Endodermal cell (in vitro differentiated cells): ENCODE measurements at places on chromosomes 4 and X.

DNA sequence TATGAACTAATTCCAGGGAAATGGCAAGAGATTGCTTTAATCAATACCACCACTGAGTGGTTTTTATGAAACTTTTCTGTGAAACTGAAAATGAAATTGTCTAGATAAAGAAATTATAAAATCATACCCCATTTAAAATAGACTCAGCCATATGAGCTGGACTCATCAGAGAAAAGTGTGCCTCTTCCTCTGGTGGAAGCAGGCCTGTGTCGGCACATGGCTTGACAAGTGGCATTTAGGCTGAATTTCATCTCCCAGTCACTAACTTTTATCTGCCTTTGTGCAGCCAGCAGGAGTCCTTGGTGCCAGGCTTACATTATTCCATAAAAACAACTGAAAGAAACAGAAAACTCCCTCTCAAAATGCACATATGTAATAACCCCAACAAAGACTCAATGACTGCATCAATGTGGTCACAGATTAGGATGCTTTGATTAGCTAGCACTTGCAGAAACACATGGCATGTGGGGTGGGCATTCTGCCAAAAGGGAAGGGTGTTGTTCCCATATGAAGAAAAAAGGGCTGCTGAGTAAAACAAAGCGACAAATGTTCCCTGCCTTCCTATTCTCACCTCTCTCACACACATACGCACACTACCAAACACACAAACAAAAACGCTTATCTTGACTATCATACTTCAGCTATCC, 232.3 kb downstream of the PABPC4L start:
- no peak overlapping the region for H3K4me3 ChIP-seq
- H3K36me3 ChIP-seq: no peaks in the 10 kb centered on the region
- H3K27me3 ChIP-seq: no peaks in the 10 kb centered on the region
- no peak overlapping the region for H3K27ac ChIP-seq
- peaks cover 3% of the 10 kb centered on the region for H3K4me1 ChIP-seq

DNA sequence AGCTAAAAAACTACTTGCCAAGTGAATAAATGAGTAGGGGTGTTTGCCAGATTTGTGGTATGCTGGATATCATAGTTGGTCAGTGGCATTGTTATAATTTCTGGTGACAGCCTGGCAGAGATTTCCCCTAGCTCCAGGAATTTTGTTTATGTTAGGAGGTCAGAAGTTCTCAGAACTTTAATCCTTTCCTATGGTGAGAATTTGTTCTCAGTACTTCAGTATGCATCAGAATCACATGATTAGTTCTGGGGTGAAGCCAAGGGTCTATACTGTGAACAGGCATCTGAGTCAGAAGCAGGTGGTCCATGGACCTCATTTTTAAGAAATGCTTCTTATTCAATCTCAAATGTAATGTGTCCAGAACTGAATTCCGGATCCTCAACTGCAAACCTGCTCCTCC, 10.5 kb downstream of the RASSF6 start:
- H3K27me3 ChIP-seq: no peaks in the 10 kb centered on the region
- no peak overlapping the region for H3K27ac ChIP-seq
- DNase-seq: no peak
- H3K4me1 ChIP-seq: peaks cover 10% of the 10 kb centered on the region

DNA sequence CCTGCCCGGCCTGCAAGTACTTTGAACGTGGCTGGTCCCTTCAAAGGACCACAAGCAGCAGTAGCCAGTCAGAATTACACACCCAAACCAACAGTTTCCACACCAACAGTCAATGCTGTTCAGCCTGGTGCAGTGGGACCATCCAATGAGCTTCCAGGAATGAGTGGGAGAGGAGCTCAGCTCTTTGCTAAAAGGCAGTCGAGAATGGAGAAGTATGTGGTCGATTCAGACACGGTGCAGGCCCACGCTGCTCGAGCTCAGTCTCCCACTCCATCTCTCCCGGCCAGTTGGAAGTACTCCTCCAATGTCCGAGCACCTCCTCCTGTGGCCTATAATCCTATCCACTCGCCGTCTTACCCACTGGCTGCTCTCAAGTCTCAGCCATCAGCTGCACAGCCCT, 104.4 kb upstream of the MYOZ2 start:
- no peaks in the 10 kb centered on the region for H3K36me3 ChIP-seq
- no peaks in the 10 kb centered on the region for H3K27me3 ChIP-seq
- no peak overlapping the region for H3K27ac ChIP-seq
- H3K4me3 ChIP-seq: no peak overlapping the region

- H3K27ac ChIP-seq: no peak overlapping the region
- no peaks in the 10 kb centered on the region for H3K36me3 ChIP-seq
- H3K4me1 ChIP-seq: no peaks in the 10 kb centered on the region
- H3K4me3 ChIP-seq: no peak overlapping the region
- DNase-seq: no peak
Observed at GRCh38 chrX:19557822-19558221, 42.5 kb upstream of the MAP3K15 start.

DNA sequence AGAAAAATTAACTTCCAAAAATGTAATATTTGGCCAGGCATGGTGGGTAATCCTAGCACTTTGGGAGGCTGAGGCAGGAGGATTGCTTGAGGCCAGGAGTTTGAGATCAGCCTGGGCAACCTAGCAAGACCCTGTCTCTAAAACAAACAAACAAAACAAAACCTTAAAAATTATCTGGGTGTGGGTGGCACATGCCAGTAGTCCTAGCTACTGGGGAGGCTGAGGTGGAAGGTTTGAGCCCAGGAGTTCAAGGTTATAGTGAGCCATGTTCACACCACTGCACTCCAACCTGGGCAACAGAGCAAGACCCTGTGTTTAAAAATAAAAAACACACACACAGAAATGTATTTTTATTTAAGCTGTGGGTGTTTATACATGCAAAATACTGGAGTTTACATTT, 12.0 kb downstream of the FAM120C start:
- peaks cover 5% of the 10 kb centered on the region for H3K36me3 ChIP-seq
- DNase-seq: no peak
- no peak overlapping the region for H3K4me3 ChIP-seq

- H3K36me3 ChIP-seq: no peaks in the 10 kb centered on the region
- no peak for DNase-seq
- no peaks in the 10 kb centered on the region for H3K4me1 ChIP-seq
- H3K27ac ChIP-seq: no peak overlapping the region
Observed at GRCh38 chr4:75908555-75908954, 6.3 kb upstream of the PPEF2 start.

- no peak overlapping the region for H3K27ac ChIP-seq
- no peak for DNase-seq
- H3K4me1 ChIP-seq: no peaks in the 10 kb centered on the region
- H3K27me3 ChIP-seq: peaks cover 27% of the 10 kb centered on the region
- no peaks in the 10 kb centered on the region for H3K36me3 ChIP-seq
- H3K4me3 ChIP-seq: no peak overlapping the region
Observed at GRCh38 chrX:107827852-107828251, 2.2 kb downstream of the MID2 start.

- H3K4me1 ChIP-seq: no peaks in the 10 kb centered on the region
- H3K4me3 ChIP-seq: peak overlapping the region; percentile 40
- no peaks in the 10 kb centered on the region for H3K36me3 ChIP-seq
- H3K27me3 ChIP-seq: no peaks in the 10 kb centered on the region
- no peak overlapping the region for H3K27ac ChIP-seq
- no peak for DNase-seq
Observed at GRCh38 chrX:102154900-102155805, 624 bp downstream of the BEX5 start.

DNA sequence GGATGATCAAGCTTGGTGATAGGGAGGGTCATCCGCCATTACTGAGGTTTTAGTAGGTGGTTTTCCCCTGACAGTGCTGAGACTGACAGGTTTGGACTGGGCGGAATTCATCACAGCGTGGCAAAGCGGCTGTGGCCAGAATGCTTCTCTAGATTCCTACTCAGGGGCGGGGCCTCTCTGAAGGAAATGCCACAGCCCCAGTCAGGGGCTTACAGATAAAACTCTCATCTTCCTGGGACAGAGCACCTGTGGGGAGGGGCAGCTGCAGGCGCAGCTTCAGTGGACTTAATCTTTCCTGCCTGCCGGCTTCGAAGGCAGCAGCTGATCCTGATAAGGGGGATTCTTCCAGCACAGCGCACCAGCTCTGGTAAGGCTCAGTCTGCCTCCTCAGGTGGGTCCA, 316.7 kb downstream of the RPA4 start:
- no peaks in the 10 kb centered on the region for H3K36me3 ChIP-seq
- no peak overlapping the region for H3K27ac ChIP-seq
- DNase-seq: peak; percentile 84
- no peaks in the 10 kb centered on the region for H3K27me3 ChIP-seq

- DNase-seq: peak; percentile 84
- H3K4me1 ChIP-seq: peaks cover 4% of the 10 kb centered on the region
- peak overlapping the region; percentile 76 for H3K4me3 ChIP-seq
- H3K27ac ChIP-seq: no peak overlapping the region
- H3K27me3 ChIP-seq: peaks cover 49% of the 10 kb centered on the region
Observed at GRCh38 chr4:118351851-118352827, 664 bp downstream of the PRSS12 start.

DNA sequence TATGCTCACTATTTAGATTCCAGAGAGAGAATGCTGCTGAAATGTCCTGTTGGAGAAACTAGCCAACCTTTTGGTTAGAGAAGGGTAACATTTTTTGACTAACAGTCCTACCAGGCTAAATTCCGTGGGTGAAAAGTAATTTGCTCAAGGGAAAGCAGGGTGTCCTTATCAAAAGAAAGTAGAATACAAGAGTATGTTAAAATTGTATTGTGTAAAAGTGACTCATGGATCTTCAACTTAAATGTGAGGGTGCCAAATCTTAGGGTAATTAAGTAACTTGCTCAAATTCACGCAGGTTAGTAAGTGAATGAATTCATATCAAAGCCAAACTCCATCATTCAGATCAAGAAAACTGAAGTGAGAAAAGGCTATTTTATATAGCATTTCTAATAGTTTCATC, 81.7 kb downstream of the PCDH7 start:
- no peak for DNase-seq
- H3K4me3 ChIP-seq: no peak overlapping the region
- H3K36me3 ChIP-seq: peaks cover 4% of the 10 kb centered on the region
- H3K27ac ChIP-seq: no peak overlapping the region

DNA sequence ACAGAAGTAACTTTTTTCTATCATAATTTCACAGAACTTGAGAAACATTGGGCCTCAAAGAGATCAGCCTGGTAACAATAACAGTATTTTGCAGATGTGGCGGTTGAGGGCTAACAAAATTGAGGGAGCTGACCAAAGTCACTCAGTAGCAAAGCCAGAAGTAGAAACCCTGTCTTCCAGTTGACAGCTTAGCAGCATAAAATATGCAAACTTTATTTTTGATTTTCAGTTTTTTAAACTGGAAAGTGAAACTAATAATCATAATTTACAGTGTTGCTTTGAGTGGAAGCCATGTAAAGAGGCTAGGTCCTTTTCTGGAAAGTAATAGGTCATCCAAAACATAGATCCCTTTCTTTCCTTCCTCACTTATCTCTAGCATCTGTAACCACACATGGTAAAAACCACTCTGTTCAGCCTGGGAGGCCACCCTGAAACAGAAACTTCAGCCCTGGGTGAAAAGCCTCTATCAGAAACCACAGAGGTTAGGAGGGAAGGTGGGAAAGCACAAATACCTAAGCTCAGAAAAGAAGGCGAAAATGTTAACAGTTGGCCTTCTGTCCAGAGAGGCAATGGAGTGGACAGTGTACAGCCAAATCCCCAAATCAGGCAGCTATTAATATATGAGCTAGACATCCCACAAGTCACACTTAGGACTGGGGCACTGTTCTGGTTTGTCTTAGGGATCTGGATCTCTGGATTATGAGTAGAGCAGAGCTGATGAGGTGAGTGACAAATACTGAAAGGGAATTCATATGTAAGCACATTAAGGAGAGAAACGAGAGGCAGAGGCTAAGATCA, 61.1 kb upstream of the ARSJ start:
- H3K36me3 ChIP-seq: no peaks in the 10 kb centered on the region
- no peaks in the 10 kb centered on the region for H3K4me1 ChIP-seq
- H3K27ac ChIP-seq: no peak overlapping the region
- DNase-seq: no peak
- no peak overlapping the region for H3K4me3 ChIP-seq

DNA sequence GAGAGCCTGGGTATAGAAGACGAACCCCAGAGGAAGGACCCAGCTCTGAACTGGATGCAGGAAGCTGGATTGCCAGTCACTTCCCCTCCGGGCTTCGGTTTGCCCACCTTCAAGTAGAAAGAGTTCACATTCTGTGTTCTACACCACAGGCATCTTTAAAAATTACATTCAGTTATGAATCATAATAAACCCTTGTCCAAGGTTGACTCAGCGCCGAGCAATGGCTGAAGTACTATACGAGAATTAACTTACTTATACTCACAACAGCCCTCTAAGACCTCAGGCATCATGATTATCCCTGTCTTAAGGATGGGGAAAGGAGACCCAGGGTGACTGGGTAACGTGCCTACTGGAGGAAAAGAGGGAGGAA, 72.5 kb downstream of the EVC2 start:
- no peak for DNase-seq
- H3K27ac ChIP-seq: no peak overlapping the region
- H3K4me3 ChIP-seq: no peak overlapping the region
- H3K4me1 ChIP-seq: no peaks in the 10 kb centered on the region
- H3K27me3 ChIP-seq: no peaks in the 10 kb centered on the region
- H3K36me3 ChIP-seq: no peaks in the 10 kb centered on the region

GRCh38 chrX:40933706-40934425, 151.4 kb upstream of the USP9X start:
- H3K27me3 ChIP-seq: no peaks in the 10 kb centered on the region
- no peak overlapping the region for H3K4me3 ChIP-seq
- no peak overlapping the region for H3K27ac ChIP-seq
- no peak for DNase-seq
- no peaks in the 10 kb centered on the region for H3K36me3 ChIP-seq
